ENCODE measurements at places on chromosomes 4 and X.

- no peak for DNase-seq
Measured at GRCh38 chrX:13498238-13498637, 71.2 kb upstream of the EGFL6 start.

- no peak for DNase-seq
Measured at GRCh38 chr4:73673286-73673685, 53.0 kb upstream of the RASSF6 start.

DNA sequence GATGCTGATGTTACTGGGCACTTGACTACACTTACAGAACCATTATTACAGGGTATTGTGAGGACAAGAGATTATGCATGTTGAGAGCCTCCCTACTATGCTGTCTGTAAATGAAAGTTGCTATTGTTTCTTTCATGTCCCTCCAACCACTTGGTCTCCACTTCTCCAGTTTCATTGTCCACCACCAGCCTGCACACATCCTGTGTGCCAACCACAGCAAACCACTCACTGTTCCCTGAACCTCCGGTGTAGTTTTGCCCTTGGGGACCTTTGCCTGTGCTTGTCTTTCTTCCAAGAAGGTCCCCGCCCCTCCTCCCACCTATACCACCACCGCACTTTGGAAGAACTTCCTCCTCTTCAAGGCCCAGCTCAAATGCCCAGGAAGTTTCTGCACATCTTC, 43.1 kb upstream of the AFF2 start:
- no peak for DNase-seq

- DNase-seq: no peak
Measured at GRCh38 chrX:102745513-102745856, 24.9 kb downstream of the GPRASP3 start.

DNA sequence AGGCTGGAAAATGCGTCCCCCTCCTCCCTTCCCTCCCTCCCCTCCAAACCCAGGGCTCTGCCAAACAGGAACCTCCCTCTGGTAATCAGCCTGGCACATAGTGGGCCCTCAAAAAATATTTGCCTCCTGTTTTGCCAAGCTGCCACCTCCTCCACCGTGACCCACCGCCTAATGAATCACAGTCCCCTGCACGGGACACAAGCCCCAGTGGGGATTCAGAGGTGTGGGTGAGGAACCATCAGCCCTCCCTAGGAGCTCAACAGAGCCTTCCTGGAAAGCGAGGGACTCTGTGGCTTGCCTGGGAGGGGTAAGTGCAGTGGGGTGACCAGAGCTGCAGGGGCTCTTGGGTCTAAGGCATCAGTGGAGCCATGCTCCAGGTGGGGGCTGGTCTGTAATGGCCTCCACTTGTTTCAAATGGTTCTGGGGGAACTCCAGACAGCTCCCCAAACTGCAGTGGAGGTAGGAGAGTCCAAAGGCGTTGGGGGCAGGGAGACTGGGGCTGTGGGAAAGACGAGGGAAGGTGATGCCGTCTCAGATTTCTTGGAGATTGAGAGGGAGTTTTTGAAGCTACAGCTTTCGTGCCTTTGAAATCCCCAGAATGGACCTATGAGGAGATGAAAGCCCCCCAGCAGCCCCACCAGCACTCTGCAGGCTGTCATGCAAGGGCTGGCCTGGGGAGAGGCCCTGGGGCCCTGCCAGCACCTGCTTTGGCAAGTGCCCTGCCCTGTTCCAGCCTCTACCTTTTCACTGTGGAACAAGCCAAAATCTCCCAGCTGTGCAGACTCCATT, 1.0 kb upstream of the PPP2R2C start:
- DNase-seq: no peak

- DNase-seq: no peak
Measured at GRCh38 chr4:132991111-132991510, 158.0 kb upstream of the PCDH10 start.

DNA sequence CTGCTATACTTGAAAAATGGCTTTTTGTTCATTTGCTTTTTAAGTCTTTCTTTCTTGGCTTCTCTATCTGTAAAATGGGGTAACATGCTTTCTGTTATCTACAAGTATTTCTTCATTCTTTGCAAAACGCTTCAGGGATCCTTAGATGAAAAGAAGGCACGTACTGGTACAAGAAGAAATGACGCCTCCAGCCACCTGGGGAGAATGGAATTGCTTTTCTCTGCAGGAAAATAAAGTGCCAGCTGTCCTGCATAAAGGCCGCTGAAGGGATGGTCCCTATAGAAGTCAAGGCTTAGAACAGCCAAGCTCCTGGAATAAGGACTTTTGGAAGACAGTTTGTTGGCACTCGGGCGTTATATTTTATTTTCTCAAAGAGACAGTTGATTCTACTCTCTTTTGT, 210.8 kb upstream of the RASGEF1B start:
- no peak for DNase-seq

GRCh38 chr4:142091085-142091513, 454.7 kb downstream of the IL15 start:
- DNase-seq: no peak

DNA sequence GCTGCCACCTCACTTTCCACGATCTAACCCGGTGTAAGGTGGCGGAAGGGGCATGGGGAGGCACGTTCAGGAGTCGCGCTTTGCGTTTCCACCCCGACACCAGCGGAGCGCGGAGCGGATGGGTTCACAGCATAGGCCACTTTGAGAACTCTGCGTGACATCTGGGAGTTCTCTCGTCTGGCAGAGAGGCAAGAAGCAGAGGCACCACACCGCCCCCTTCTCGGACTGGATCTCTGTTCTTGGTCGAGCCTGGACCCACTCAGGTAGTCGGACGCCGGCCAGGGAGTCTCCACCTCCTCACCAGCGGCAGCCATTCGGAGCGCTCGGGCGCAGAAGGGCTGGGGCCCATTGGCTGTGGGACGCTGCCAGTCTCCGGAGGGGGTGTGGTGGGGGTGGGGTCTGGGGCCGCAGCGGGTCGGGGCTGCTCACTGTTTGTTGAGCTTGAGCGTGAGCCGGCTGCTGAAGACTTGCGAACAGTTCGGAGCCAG, at the start of gene DACH2:
DACH2 (plus strand) TSS at position 428 of the 488 bp plus-strand sequence.
- DNase-seq: peak; percentile 63

DNA sequence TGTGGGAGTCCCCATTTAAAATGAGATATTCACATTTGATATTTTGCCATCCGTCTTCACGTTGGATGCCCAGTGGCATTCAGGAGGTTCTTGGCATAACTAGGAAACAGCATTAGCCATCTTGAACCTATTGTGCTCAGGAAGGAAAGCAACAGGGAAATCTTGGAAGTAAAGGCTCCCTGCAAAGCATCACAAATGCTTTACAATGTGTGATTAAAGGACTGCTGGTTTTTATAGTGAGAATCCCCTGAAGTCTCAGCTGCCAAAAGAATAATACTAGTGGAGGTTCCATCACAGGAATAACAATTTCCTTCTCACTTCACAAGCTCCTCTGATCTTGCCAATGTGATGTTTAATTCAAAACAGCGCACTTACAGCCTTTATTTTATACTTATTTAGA, 49.7 kb upstream of the NPNT start:
- no peak for DNase-seq

DNA sequence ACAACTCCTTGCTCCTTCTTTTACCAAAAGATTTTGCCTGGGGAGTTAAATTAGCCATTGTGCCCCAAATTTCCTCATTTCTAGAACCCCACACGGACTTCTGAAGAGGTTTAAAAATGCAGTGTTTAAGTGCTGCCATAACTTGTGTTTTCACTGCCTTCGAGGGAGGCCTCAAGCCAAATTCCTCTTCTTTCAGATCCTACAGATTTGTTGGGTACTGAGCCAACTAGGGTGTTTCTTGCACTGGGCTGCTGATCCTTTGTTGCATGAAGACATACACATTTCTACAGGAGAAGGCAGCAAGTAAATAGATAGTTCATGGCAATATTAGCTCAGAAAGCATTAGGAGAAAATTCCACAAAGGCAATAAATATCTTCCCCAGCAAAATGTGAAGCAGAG, 43.8 kb downstream of the GLRA2 start:
- no peak for DNase-seq

- DNase-seq: no peak
Measured at GRCh38 chr4:151716324-151716723, 44.5 kb downstream of the GATB start.

- DNase-seq: no peak
Measured at GRCh38 chr4:52873861-52874343, 11.8 kb downstream of the RASL11B start.

- DNase-seq: no peak
Measured at GRCh38 chrX:91414713-91415112, 19.9 kb upstream of the PABPC5 start.

GRCh38 chrX:71178908-71179307, 34.3 kb downstream of the NLGN3 start:
- DNase-seq: peak; percentile 21

DNA sequence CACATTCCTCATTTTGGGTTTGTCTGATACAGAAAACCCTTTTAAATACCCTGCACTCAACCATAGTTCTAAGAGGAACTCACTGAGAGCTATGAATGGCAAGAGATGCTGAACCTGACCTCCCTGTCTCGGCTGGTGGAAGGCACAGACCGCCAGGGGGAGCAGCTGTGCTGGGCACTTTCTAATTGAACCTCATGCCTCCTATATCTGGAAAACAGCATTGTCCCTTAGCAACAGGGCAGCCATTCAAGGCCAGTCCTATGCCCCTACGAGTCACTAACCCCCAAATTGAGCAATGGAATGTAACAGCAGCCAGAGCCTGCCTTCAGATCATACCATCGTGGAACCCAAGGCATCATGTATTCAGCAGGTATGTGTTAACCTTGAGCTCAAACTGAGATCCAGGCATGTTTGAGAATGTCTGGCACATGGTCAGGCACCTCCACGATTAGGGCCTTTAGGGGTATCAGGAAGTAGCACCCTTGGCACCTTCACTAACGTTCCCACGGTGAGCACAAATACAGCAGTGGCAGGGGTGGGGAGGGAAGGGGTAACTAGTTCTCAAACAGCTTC, 5.1 kb downstream of the USP27X start:
- peak; percentile 3 for DNase-seq

- no peak for DNase-seq
Measured at GRCh38 chrX:27086237-27086636, 376.9 kb downstream of the PPP4R3C start.

DNA sequence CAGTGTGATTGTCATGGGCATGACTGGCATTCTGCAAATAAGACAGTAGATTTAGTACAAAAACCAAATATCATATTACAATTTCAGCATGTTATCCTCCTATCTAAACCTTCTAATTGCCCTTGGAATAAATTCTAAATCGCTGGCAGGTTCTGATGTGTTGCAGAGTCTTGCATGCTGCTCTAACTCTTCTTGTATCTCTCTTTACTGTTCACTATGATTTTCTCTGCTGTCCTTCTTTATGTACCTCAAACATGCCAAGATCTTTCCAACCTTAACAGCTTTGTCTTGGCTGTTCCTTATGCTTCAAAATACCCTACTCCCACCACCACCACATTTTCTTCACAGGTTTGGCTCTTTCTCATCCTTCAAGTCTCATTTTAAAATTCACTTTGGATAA, 43.0 kb upstream of the KCNIP4 start:
- no peak for DNase-seq

DNA sequence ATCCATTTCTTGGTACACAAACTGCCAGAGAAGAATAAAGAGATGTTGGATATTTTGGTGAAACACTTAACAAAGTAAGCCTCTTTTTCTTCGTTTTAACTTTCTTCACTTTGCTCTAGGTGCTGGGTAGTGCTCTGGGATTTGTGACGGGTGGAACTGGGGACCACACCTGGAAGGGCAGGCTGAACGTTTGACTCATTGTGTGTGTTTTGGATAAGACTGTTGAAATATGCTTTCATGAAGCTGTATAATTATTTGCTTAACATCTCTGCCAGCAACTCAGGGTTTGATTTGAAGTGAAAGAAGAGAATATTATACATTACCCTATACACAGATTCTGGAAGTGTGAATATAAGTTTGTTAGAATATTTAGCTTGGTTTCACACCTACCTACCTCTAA, 233.2 kb downstream of the ARHGAP10 start:
- DNase-seq: no peak

DNA sequence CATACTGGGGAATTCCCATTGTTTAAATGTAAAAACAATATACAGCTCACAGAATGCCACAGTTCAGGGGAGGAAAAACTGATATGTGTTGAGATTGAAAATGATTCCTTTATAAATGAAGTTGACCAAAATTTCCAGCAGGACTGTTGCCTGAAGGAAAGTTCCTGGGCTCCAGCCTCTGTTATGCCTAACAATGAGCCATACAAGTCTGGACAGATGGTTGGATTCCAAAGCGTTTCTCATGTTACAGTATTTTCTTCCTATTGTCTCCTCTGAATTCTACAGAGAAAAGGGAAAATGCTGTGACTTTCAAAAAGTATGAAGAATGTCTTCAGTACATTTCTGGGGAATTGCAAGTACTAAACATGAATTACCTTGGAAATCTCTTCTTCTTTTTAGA, 73.3 kb downstream of the ALPK1 start:
- no peak for DNase-seq

GRCh38 chr4:54487491-54487890, 170.3 kb upstream of the KIT start:
- DNase-seq: no peak

GRCh38 chr4:167282171-167282864, 48.0 kb upstream of the SPOCK3 start:
- DNase-seq: no peak

- DNase-seq: no peak
Measured at GRCh38 chr4:1523907-1524636, 117.8 kb upstream of the NKX1-1 start.

DNA sequence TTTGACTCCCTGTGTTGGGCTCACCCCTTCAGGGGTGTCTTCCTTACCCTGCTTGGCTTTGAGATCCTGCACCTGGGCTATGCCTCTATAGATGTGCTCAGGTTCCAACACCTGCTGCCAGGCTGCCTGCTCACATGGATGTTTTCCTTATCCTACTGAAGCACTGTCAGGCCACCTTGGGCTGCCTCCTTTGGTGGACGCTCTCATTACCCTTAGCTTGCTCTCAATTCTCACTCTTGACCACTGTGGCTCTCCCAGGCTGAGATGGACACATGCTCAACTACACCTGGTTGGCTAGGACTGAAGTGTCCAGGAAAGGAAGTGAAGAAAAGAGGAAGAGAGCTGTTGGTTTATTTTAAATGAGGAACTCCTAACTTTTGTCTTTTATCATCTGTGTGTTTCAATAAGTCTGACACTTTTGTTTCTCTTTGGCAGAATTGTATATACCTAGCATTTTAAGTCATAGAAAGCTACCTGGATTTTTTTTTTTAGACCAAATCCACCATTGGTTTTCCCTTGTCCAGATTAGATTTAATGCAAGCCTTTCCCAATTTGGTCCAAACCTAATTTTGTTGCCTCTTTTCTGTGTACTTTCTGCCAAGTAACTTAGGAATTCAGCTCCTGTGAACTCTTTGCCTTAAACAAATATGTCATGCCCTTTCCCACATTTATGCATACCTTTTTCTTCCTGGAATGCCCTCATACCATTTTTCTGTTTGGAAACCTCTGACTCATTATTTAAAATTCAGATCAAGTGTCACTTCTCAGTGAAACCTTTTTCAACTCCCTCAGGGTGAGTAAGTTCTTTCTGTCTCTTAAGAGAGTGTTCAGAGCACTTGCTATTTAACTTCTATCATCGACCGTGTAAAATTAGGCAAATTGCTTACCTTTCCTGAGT, 175.8 kb downstream of the GC start:
- no peak for DNase-seq

All from nucleus accumbens (tissue), 56 donors.